Occipital lobe (tissue), 3 donors: ENCODE measurements at places on chromosomes 3 and 15.

DNA sequence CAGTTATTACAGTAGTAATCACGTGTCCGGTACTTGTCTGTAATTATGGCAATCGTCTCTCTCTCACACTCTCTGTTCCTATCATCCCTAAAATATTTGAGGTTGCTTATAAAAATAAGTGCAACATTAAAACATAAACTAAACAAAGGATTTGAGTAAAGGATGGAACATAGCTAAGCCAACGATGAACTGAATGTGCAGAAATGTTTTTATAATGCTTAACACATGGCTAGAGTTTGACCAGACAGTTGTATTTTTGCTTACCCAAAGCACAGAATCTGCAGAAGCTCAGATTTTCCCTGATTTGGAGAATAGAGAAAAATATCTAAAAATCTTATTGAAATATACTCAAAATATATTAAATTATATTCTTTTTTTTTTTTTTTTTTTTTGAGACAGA is 1030.9 kb downstream of the NAALADL2 start:
- DNase-seq = no peak

- DNase-seq = no peak
Observed at GRCh38 chr15:57509126-57509525, 82.6 kb upstream of the MYZAP start.

DNA sequence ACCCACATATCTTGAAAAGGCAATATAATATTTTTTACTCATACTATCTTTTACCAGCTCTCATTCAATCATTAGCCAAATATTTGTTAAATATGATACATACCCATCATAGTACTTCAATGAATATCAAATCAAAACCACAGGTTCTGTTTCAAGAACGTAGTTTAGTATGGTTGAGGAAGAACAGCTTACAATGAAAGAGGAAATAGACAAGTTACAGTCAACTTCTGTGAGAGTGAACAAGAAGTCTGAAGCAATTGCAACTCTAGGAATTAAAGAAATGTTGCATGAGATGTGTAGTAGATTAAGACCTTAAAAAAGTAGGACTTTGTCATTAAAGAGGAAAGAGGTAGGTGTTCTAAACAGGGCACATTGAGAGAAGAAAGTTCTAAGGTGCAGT is 9.3 kb downstream of the BCHE start:
- DNase-seq = no peak

DNA sequence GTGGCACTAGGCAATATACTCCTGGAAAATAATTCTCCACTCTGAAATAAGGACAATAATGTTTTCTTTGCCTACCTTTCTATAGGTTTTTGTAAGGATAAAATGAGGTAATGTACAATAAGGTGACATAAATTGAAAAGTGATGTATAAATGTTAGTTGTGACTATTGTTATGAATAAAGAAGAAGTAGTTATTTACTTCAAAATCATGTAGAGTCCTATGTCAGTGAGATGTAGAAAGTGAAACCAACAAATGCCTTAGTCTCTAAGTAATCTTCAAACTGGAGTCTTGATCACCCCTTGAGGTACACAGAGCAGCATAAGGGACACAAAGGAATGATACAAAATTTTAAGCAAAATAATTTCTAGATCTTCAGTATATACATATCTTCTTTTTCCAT is 60.3 kb upstream of the TP63 start:
- no peak for DNase-seq

- DNase-seq = no peak
Observed at GRCh38 chr3:153462545-153462944, 300.5 kb downstream of the RAP2B start.

DNA sequence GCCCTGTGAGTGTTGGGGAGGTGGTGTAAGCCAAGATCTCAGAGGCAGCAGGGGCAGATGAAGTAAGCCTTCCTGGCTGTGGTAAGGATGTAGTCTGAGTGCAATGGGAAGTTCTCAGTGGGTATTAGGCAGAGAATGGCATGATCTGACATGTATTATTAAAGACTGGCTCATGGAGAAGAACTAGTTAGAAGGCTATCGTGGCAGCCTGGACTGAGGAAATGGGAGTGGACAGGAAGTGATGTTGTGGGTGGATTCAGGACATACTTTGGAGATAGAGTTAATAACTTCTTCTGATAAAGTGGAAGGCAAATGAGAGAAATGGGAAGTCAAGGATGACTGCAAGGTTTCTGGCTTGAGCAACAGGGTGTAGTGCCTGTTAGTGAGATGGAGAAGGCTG is 250.9 kb upstream of the CFAP20DC start:
- DNase-seq = no peak

GRCh38 chr3:42085641-42086376 is 5.3 kb upstream of the TRAK1 start:
- no peak for DNase-seq

- DNase-seq = no peak
Observed at GRCh38 chr15:49977306-49977705, 141.7 kb downstream of the ATP8B4 start.

- no peak for DNase-seq
Observed at GRCh38 chr3:43022121-43022520, 43.0 kb downstream of the GASK1A start.

GRCh38 chr15:73959012-73959581 is 32.8 kb downstream of the LOXL1 start:
- no peak for DNase-seq

DNA sequence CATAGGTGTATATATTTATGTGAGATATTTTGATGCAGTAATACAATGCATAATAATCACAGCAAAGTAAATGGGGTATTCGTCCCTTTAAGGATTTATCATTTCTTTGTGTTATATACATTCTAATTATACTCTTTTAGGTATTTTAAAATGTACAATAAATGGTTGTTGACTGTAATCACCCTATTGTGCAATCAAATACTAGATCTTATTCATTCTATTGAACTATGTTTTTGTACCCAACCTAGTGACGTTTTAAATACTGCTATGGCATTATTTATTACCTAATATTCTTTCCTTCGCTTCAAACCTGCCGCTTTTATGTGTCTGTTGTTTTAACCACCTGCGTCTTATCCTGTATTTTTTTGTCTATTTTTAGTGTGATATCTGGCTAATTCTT is 132.4 kb downstream of the ADAMTSL3 start:
- no peak for DNase-seq

GRCh38 chr3:50154840-50155490 is at the start of gene SEMA3F:
Gene SEMA3F, plus strand, starts transcription at chr3:50155324. Its CDS starts 4,299 bp downstream, at chr3:50159623.
- no peak for DNase-seq

DNA sequence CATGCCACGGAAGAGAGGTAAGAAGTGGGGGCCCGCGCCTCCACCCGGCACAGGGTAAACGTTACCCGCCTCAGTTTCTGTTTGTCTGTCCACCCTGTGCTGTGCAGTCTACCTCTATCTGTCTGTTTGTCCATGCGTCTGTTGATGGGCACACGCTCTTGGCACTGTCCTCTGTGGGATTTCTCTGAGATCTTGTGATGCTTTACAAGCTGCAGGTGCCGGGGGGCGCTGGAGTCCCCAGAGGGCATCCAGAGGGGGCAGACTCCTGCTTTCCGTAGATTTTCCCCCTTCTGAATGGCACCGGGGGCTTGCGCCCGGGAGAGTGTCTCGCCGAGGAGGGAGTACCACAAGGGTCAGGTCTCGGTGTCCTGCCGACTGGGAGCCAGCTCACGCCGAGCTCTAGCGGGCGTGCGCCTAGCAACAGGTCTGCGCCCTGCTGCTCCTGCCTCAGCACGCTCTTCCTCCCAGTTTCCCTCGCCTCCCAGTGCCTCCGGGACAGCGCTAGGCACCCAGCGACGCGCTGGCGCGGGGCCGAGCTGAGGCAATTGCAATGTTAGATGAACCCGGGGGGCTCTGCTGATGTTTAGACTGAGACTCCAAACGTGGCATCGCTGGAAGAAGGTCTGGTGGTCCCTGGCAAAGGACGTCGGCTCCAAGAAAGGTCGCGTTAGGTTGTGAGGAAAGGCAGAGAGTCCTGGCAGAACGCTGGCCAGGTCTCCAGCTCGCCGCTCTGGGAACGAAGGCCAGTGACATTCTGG is 667 bp downstream of the CEMIP start:
- no peak for DNase-seq

DNA sequence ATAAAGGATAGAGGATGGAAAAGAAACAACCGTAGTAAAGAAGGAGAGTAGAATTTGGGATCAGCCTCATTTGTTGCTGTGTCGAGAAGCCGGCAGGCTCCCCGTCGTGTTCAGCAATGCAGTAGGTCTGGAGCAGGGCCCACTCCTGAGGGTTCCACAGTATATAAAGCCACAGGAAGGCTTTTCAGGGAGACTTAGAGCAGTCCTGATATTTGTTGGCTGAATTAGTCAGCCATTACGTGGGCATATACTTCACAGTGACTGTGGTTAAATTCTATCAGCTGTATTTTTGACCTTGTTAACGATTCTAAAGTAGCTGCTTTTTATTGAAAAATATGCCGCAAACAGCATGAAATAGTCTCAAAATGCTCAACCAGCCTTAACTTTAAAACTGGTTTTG is 149.5 kb downstream of the ITPR1 start:
- no peak for DNase-seq

DNA sequence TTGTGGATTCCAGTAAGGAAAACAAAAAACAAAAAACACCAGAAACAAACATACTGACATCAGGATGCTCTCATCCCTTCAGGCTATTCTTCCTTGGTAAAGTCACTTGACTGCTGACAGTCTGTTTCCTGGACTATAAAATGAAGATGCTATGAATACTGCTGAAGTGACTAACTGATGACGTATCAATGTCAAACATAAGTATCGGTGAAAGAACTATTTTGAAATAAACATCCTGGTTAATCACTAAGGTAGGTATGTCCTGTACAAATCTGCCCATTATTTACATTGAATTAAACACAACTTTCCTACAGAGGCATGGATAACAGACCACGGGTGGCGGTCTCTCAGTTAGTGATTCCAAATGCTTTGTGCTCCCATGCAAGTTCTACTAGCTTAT is 45.9 kb downstream of the CHAC1 start:
- no peak for DNase-seq

GRCh38 chr15:56383010-56383409 is 17.8 kb downstream of the TEX9 start:
- no peak for DNase-seq
